ENCODE measurements at places on chromosomes 2 and 18.
A peak's percentile ranks its signal among the peaks of the same experiment; 100 is the strongest.

DNA sequence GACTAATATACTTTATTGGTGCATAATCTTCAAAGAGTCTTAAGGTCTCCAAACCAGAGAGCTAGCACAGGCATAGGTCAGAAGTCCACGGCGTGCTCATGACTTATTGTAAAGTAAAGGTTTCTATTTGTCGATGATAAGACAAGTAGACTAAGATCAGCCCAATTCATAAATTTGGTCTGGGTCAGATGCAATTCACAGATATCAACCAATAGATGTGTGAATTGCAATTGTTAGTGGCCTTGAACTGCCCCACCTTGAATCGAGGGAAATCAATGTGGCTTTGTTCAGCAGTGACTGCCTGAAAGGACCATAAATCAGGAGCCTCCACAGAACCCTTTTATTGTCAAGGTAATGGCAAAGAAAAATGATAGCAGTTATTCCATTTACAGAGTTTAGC lies 39.1 kb upstream of the CPS1 start:
- DNase-seq: no peak

GRCh38 chr2:104944495-104944894 lies 90.6 kb downstream of the POU3F3 start:
- DNase-seq: no peak

DNA sequence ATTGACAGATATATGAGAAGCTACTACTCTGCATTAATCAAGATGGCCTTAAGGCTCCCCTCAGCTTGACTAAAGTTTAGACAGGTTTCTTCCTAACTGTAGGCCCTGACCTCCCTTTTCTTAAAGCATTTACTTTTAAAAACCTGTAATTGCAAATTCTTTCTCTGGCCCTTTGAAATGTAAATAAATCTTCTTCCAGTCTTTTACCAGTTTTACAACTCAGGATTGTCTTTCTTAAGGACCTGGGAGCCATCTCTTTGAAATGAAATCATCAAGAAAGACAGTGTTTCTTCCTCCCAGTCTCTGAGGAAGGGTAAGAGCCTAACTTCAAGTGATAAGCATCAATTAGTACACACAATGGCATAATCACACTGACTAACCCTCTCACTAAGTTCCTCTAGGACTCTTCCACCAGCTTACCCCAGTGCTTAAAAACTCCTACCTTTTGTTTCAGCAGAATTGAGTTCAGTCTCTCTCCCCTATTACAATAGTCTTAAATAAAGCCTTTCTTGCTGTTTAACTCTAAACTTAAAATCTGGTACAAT lies 58.7 kb upstream of the CDH20 start:
- DNase-seq: no peak

DNA sequence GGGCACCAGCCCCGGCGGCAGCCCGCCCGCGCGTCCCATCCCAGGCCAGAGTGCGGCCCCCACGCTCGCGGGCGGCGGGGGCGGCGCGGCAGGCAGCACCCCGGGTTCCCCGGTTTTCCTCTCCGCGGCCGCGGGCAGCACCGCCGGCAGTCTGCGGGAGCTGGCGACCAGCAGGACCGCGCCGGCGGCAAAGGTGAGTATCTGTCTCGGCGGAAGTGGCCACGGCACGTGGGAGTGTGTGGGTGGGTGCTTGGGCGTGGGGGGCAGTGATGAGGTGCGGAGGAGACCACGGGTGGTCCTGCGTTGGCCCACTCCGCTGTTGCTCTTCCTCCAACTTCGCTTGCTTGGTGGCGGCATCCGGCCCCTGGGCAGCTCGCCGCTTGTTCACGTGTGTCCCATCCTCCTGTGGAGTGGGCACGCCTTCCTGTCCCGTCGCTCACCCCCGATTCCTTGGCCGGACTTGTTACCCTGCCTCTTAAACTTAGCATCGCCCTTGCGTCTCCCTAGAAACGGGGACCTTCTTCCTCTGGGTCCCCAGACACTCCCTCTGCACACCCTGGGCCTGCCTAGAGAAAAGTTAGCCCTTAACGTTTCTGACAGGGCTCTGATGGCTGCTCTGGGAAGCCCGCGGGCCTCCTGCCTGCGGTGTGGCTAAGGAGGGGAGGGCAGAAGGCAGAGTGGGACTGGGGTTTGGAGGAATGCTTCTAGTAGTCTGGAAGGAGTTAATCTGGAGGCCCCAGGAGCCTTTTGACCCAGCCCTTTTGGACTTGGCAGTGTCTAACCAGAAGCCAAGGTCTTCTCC lies 1.1 kb downstream of the SH3RF3 start:
- DNase-seq: no peak

DNA sequence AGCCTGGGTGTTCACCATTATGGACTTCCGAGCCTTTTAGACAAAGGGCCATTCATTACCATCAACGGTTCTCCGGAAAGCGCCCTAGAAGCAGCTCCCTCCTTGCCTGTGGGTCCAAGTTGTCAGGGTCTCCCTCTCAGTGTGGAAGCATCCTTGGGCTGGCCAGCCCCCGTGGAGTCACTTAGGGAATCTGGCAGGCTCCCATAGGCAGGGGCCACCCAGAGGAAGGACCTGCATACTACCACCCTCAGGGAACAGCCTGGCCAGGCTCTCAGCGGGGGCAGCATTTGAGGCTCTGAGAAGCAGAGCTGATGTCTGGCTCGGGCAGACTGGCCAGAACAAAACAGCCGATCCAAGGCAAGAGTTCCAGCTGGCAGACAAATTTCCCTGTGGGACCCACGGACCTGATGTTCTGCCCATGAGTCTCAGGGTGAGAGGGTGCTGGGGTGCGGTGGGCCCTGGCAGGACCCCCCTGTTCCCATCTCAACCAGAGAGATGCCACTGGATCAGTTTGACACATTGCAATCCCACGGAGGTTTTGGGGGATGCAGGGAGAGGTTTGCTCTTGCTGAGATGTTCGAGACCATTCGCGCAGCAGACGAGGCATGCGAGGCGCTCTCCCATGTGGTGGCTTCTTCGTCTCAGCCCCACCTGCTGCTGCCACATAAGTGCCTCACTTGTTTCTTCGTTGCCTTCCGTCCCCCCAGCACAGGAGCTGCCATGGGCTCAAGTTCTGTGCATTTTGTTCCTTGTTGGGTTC lies 56.9 kb downstream of the ACKR3 start:
- DNase-seq: no peak

DNA sequence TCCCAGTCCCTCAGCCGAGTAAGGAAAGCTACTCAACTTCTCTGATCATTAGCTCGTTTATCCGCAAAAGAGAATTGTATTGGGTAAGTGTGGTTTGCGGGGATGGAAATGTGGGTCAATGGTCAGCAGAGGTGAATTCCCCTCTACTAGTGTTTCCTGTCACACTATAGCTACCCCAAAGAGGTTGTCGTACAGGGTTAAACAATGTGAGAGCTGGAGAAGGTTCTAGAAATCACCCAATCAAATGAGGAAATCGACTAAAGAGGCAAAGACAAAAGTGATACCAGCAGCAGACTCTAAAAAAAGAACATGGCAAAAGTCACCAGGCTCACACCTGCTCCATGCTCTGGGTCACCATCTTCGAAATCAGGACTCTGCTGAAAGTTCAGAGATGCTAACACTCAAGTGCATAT lies 144.7 kb upstream of the ITGA4 start:
- DNase-seq: no peak

GRCh38 chr2:141055531-141055930 lies 1075.3 kb downstream of the LRP1B start:
- DNase-seq: no peak

DNA sequence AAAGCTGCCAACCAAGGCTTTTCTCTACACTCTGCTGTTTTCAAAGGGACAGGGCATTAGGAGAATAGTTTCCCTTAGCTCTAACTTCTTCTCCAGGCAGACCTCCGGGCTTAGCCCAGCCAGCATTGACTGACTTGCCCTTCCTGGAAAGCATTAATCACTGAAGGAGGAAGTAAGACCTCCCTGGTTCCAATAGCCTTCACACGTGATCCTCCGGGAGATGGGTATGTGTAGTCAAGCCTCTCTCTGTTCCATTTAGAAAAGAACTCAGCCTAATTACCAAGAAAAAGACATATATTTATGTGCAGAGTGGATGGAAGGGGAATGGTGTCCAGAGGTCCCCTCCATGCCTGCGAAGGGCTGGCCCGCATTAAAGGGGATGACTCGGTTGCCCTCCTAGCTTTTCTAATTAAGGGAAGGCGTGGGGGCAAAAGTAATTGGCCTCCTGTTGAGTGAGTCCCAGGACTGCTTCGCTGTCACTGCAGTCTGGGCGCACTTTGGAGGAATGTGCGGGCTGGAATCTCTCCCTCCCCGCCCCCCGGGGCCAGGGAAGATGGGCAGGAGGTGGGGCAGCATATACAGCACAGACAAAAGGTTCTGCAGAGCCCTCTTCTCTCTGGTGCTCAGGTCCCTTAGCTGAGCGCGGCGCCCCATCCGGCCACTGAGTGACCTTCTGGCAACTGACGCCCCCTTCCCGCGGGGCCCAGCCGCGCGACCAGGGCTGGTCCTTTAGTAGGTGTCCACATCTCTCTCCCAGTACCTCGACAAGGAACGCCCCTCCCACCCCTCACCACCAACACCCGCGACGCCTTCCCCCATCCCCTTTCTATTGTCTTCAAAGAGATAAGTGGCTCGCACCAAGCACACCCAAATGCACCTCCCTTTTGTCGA lies 686.0 kb downstream of the NRXN1 start:
- peak; percentile 24 for DNase-seq

DNA sequence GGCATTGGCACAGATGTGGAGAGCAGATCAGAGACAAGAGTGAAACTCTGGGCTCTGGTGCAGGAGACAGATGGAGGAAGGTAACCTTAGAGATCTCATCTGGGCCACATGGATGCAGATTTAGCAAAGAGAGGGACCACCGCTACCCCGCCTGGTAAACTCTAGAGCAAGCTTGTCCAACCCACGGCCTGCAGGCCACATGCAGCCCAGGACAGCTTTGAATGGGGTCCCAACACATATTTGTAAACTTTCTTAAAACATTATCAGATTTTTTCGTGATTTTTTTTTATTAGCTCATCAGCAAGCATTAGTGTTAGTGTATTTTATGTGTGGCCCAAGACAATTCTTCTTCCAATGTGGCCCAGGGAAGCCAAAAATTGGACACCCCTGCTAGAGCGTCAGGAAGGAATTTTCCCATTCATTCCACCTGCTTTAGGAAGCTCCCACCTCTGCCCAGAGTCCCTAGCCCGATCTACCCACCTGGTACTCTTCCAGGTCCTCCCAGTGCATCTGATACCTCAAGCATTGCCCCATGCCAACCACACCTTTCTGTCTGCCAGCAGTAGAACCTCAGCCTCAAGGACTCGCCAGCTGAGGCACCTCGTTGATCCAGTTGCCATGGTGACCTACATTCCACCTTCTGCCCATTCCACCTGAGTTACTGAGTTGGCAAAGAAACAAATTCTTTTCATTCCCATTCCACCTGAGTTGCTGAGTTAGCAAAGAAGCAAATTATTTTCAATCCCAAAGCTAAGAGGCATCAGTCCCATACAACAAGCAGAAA lies at the start of gene CIB4:
Gene CIB4 (minus strand): TSS at position 586 of the 784 bp plus-strand sequence. CDS start 52 bp downstream, at position 534.
- DNase-seq: no peak

DNA sequence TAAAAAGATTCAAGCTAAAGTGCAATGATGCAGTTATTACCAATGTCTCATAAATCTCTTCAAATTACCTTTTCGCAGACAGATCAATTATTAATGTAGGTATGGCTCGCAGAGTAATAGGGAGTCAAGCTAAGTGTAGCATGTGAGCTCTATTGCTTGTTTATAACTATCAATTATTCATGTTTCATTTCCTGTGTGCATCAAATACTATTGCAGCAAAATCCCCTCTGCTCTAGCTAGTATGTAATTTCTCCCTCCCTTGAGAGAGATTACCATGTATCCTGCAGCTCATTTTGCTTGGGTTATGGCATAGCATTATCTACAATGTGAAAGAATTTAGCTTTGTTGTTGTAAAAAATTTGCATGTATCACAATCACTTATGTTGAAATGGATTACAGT lies 65.6 kb upstream of the SCN1A start:
- no peak for DNase-seq

DNA sequence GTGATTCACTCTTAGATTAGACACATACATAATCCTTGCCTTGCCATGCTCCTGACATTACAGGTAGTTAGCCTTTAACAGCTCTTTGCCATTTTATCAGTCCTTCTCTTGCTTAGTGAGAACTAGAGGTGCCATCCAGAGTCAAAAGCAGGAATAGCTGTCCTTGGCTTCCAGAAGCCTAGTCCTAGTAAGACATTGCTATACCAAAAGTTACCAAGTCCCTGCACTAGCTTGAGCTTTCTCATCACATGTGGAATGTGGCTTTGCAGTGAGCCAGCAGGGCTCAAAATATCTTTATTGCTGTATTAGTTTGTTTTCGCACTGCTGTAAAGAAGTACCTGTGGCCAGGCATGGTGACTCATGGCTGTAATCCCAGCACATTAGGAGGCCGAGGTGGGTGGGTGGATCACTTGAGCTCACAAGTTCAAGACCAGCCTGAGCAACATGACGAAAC lies 104.7 kb upstream of the NOSTRIN start:
- no peak for DNase-seq

GRCh38 chr18:69328086-69328485 lies 72.6 kb upstream of the DOK6 start:
- DNase-seq: no peak

- no peak for DNase-seq
Observed at GRCh38 chr2:158743466-158743865, 51.7 kb upstream of the DAPL1 start.

DNA sequence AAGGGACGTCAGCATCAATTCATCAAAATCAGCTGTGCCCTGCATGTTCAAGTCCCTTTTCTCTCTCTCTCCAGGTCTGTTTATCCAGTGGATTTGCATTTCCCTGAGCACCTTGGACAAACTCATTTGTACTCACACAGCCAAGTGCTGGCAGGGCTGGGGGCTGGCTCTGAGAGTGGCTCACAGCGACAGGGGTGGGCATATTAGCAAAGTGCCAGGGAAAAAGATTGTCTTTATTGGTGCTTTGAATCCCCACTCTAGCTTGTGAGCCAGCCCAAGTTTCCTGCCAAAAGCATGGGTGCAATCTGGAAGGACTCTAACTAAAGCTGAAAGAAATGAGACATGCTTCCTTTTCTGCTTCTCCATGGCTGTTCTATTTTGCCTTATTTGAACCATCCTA lies 56.6 kb downstream of the ACOXL start:
- DNase-seq: no peak

DNA sequence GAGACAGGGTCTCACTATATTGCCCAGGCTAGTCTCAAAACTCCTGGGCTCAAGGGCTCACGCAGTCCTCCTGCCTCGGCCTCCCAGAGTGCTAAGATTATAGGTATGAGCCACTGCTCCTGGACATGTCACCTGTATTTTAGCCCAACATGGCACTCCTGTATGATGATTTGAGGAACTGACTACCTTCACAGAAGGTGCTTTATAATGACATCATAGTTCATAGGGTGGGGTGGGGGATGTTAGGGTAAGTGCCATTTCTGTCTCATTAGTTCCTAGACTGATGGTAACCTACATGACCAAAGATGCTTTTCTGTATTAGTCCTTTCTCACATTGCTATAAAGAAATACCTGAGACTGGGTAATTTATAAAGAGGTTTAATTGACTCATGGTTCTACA lies 109.7 kb downstream of the MAP4K4 start:
- no peak for DNase-seq

DNA sequence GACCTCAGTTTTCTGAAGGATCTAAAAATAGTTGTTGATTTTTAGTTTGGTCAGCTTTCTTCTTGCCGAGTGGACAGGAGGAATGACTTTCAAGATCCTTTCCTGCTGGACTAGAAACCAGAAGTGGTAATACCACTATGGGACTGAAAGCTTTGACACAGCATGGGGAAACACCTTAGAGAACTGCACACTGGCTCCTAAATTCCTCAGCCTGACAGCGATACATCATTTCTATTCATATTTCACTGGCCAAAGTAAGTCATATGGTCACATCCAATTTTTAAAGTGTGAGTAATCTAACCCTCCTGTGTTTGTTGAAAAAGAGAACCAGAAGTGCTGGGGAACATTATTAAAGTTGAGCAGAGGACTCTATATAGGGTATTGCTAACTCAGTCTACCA lies 244.7 kb upstream of the MMADHC start:
- DNase-seq: no peak

Data from NCI-H2227 treated with DMSO at 0.1 percent for 48 hours (cell line).